ENCODE measurements at places on chromosomes 12 and 14. TPM values are rescaled to one million over a fixed set of nuclear protein-coding genes. Genes with fewer than 3 reads are reported as not detected.

- no peaks in the 10 kb centered on the region for H3K4me1 ChIP-seq
- H3K4me3 ChIP-seq: no peak overlapping the region
- DNase-seq: no peak
- H3K27me3 ChIP-seq: peaks cover 29% of the 10 kb centered on the region
- no peaks in the 10 kb centered on the region for H3K36me3 ChIP-seq
Observed at GRCh38 chr12:94231709-94232108, 83.3 kb downstream of the PLXNC1 start.

- H3K27ac ChIP-seq: no peak overlapping the region
- H3K4me3 ChIP-seq: no peak overlapping the region
- H3K4me1 ChIP-seq: peaks cover 9% of the 10 kb centered on the region
- no peaks in the 10 kb centered on the region for H3K36me3 ChIP-seq
- no peak for DNase-seq
Observed at GRCh38 chr14:24279301-24280186, 8.1 kb upstream of the RABGGTA start.

DNA sequence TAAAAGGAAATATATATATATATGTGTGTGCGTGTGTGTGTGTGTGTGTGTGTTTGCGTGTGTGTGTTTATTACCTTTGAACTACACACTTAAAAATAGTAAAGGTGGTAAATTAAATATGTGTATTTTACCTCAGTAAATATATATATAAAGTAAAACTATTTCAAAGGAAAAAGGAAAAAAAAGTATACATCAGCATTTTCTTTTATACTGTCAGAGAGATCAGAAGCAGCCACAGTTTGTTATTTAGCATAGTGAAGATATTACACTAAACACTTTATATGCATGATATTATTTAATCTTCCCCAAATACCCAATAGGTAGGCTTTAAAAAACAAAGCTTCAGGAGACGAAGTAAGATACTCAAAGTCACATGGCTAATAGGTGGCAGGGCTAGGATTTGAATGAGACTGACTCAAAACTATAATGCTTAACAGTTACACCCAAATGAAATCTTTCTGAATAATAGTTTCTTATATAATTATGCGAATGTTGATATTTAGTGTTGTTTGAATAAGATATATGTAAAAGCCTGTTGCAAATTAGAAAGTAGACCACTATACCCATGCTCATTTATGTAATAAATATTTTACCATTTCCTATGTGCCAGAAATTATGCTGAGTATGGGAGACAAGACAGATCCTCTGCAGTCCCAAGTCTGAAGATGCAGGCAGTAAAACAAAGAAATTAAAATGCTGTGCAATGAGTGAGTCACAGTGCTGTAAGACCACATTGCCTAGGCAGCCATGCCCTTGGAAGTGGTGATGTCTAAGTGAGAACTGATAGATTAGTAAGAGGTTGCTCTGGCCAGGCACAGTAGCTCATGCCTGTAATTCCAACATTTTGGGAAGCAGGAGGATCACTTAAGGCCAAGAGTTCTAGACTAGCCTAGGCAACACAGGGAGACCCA is 66.1 kb downstream of the PDZRN4 start:
- H3K4me1 ChIP-seq: no peaks in the 10 kb centered on the region
- no peak overlapping the region for H3K4me3 ChIP-seq
- no peak for DNase-seq
- H3K36me3 ChIP-seq: no peaks in the 10 kb centered on the region
- H3K27ac ChIP-seq: no peak overlapping the region
- no peaks in the 10 kb centered on the region for H3K27me3 ChIP-seq

- no peaks in the 10 kb centered on the region for H3K36me3 ChIP-seq
- H3K4me1 ChIP-seq: no peaks in the 10 kb centered on the region
- H3K27me3 ChIP-seq: no peaks in the 10 kb centered on the region
- H3K4me3 ChIP-seq: no peak overlapping the region
- DNase-seq: no peak
- no peak overlapping the region for H3K27ac ChIP-seq
Observed at GRCh38 chr12:96606644-96607043, 117.3 kb downstream of the CFAP54 start.

DNA sequence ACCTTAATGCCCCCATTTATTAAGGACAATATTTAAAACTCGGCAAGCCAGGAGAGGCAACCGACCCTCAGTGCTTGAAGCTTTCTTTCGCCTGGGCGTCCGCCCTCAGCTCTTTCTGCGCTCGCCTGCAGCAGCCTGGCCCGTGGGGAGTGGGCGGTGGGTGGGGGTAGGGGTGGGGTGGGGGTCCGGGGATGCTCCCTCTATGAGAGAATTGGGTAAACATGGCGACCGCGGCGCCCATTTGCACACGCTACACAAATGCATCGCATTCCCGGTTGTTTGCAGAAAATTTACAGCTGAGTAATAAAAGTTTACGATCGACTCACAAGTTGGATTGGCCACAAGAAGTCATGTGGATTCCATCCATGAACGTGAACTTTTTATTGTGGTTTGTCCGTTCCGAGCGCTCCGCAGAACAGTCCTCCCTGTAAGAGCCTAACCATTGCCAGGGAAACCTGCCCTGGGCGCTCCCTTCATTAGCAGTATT is 7.7 kb downstream of the HOXC8 start:
- H3K36me3 ChIP-seq: no peaks in the 10 kb centered on the region
- H3K4me1 ChIP-seq: peaks cover 10% of the 10 kb centered on the region
- no peak for DNase-seq
- H3K27me3 ChIP-seq: no peaks in the 10 kb centered on the region

DNA sequence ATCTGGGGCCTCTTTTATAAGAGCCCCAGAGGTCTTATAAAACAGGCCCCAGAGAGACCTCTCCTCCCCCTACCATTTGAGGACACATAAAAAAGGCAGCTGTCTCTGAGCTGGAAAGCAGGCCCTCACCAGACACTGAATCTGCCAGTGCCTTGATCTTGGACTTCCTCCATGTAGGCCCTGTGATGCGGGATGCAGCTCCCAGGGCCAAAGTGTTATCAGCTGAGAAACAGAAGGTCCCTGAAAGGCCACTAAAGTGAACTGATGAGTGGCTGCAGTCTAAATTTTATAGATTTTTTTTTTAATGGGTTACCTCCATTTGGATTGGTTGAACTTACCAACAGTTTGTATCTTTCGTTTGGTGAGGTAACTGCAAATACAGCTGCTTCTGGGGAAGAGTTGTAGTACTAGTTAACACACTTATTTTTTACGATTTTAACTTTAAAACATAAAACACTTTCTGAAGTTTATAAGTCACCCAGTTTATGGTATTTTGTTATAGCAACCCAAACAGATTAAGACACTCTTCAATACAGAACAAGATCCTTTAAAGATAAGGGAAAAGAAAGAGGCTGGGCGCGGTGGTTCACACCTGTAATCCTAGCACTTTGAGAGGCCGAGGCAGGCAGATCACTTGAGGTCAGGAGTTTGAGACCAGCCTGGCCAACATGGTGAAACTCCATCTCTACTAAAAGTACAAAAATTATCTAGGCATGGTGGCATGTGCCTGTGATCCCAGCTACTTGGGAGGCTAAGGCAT is 5.6 kb upstream of the GUCY2C start:
- H3K4me1 ChIP-seq: no peaks in the 10 kb centered on the region
- DNase-seq: no peak
- H3K4me3 ChIP-seq: no peak overlapping the region
- no peaks in the 10 kb centered on the region for H3K36me3 ChIP-seq

DNA sequence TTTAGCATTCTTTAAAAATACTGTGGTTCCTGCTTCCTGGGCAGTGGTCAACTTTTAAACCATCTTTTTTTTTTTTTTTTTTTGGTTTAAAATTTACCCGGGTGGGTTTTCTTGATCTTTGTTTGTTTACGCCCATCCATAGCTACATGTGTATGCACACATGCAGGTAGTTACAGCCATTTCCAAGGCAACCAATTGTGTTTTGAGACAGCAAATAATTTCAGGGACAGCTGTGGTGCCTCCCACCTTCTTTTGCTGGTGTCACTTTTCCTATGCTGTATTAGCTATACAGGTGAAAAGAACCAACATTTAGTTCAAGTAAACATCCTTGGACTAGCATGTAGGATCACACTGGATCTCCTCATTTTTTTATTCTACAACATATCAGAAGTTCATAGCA is 52.0 kb upstream of the PSMA6 start:
- no peaks in the 10 kb centered on the region for H3K4me1 ChIP-seq
- DNase-seq: no peak
- H3K4me3 ChIP-seq: no peak overlapping the region
- H3K27me3 ChIP-seq: no peaks in the 10 kb centered on the region
- H3K36me3 ChIP-seq: no peaks in the 10 kb centered on the region

- DNase-seq: no peak
- H3K27ac ChIP-seq: no peak overlapping the region
- no peak overlapping the region for H3K4me3 ChIP-seq
- no peaks in the 10 kb centered on the region for H3K4me1 ChIP-seq
Observed at GRCh38 chr14:32564596-32564995, 235.5 kb downstream of the AKAP6 start.

- DNase-seq: no peak
- H3K4me3 ChIP-seq: no peak overlapping the region
- H3K27ac ChIP-seq: no peak overlapping the region
- H3K36me3 ChIP-seq: 0 out of 3 replicates have a peak, but pooled peaks cover 3% of the 10 kb centered on the region
- H3K4me1 ChIP-seq: peaks cover 8% of the 10 kb centered on the region
Observed at GRCh38 chr14:102178806-102179205, 39.1 kb downstream of the WDR20 start.

DNA sequence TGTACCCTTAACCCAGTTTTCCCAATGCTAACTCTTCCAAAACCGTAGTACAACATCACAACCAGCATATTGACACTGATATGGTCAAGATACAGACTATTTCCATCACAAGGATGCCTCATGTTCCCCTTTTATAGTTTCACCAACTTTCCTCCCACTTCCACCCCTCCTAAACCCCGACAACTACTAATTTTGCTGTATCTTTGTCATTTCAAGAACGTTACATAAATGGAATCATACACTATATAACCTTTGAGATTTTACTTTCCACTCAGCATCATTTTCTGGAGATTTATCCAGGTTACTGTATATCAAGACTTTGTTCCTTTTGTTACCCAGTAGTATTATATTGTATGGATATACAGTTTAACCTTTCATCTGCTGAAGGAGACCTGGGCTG is 88.9 kb downstream of the MED13L start:
- no peak overlapping the region for H3K27ac ChIP-seq
- no peak overlapping the region for H3K4me3 ChIP-seq
- H3K36me3 ChIP-seq: no peaks in the 10 kb centered on the region

- H3K4me3 ChIP-seq: no peak overlapping the region
- no peaks in the 10 kb centered on the region for H3K36me3 ChIP-seq
- H3K27ac ChIP-seq: no peak overlapping the region
- DNase-seq: peak; percentile 69
Observed at GRCh38 chr12:76927170-76927784, 48.5 kb upstream of the CSRP2 start.

- H3K27ac ChIP-seq: no peak overlapping the region
- H3K36me3 ChIP-seq: no peaks in the 10 kb centered on the region
- no peaks in the 10 kb centered on the region for H3K4me1 ChIP-seq
- no peak overlapping the region for H3K4me3 ChIP-seq
Observed at GRCh38 chr12:82832096-82832495, 145.4 kb downstream of the TMTC2 start.

DNA sequence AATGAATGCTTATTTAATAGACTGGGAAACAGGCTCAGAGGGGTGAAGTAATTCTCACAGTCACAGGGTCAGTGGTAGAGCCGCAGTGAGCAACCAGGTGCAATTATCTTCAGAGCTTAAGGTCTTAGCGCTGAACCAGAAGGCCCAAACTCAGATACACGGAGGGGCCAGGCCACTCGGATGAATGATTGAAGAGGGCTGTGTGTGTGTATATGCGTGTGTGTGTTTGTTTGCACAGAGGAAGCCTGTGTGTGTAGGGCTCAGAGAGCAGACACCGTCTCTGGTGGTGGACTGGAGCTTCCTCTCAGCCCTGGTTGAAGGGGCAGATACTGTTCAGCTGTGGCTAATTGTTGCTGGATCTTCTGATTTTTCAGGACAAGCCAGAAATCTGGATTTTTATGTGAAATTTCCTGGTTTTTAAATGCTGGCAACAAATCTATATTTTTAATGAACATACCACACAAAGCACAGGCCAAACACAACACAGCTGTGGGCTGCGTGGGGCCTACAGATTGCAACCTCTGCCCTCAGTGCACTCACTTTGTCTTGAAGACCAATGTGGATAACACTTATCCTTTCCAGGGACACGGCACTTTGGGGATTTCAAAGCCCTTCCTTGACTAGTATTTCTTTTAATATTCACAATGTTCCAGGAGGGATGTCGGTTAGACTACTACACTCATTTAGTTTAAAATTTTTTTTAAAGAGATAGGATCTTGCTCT is 94.5 kb upstream of the NRXN3 start:
- no peak overlapping the region for H3K4me3 ChIP-seq
- no peaks in the 10 kb centered on the region for H3K4me1 ChIP-seq
- no peak for DNase-seq

- no peak overlapping the region for H3K27ac ChIP-seq
- no peaks in the 10 kb centered on the region for H3K27me3 ChIP-seq
- peak; percentile 18 for DNase-seq
- no peak overlapping the region for H3K4me3 ChIP-seq
- H3K36me3 ChIP-seq: no peaks in the 10 kb centered on the region
- no peaks in the 10 kb centered on the region for H3K4me1 ChIP-seq
Observed at GRCh38 chr12:40325349-40325960, 100.7 kb downstream of the LRRK2 start.

GRCh38 chr14:75515629-75515996 is 6.7 kb upstream of the BATF start:
- H3K4me1 ChIP-seq: peaks cover 9% of the 10 kb centered on the region
- DNase-seq: no peak
- peaks cover 13% of the 10 kb centered on the region for H3K27me3 ChIP-seq
- no peaks in the 10 kb centered on the region for H3K36me3 ChIP-seq
- H3K4me3 ChIP-seq: no peak overlapping the region
- no peak overlapping the region for H3K27ac ChIP-seq

GRCh38 chr12:111189792-111190191 is 179.1 kb downstream of the PHETA1 start:
- no peaks in the 10 kb centered on the region for H3K36me3 ChIP-seq
- H3K4me3 ChIP-seq: no peak overlapping the region

GRCh38 chr12:113260127-113260526 is 38.9 kb downstream of the TPCN1 start:
- peaks cover 4% of the 10 kb centered on the region for H3K4me1 ChIP-seq
- DNase-seq: no peak
- no peak overlapping the region for H3K4me3 ChIP-seq
- H3K27ac ChIP-seq: no peak overlapping the region
- H3K36me3 ChIP-seq: peaks cover 16% of the 10 kb centered on the region

GRCh38 chr14:42665083-42665482 is 1058.4 kb downstream of the LRFN5 start:
- H3K27me3 ChIP-seq: no peaks in the 10 kb centered on the region
- no peak for DNase-seq
- no peaks in the 10 kb centered on the region for H3K4me1 ChIP-seq
- H3K4me3 ChIP-seq: no peak overlapping the region

Gene KCNA5
- polyA plus RNA-seq: not detected

Gene FAM90A1
- 0.32 TPM for polyA plus RNA-seq

Gene TC2N
- 7.3 TPM for polyA plus RNA-seq

Gene SLC8A3
- polyA plus RNA-seq: not detected

Gene BTBD7
- polyA plus RNA-seq: 5.2 TPM

Gene NAA25
- polyA plus RNA-seq: 29.0 TPM

Gene TMEM119
- polyA plus RNA-seq: not detected
